ENCODE measurements at places on chromosomes 12 and 14. TPM values are rescaled to one million over a fixed set of nuclear protein-coding genes. Genes with fewer than 3 reads are reported as not detected.

DNA sequence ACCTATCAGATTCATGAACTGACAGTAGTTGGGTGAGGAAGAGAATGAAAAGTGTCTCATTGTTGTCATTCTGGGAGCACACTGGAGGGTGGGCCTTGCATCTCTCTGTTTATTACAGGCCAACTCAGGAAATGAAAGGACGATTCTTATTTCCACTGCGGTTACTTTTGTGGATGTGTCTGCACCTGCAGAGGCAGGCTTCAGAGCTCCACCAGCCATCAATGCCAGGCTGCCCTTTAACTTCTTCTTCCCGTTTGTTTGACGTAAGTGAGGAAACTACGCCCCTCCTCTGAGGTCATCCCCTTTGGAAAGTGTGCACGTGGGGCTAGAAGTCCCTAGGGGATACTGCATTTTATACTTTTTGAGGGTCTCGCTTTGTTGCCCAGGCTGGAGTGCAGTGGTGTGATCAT lies 33.7 kb downstream of the TCTN1 start:
- no peaks in the 10 kb centered on the region for H3K27me3 ChIP-seq
- H3K4me3 ChIP-seq = no peak overlapping the region
- DNase-seq = no peak
- H3K36me3 ChIP-seq = no peaks in the 10 kb centered on the region
- no peaks in the 10 kb centered on the region for H3K4me1 ChIP-seq

GRCh38 chr12:42677461-42677860 lies 87.9 kb upstream of the PRICKLE1 start:
- no peaks in the 10 kb centered on the region for H3K27me3 ChIP-seq
- DNase-seq = no peak
- no peaks in the 10 kb centered on the region for H3K4me1 ChIP-seq

- no peak overlapping the region for H3K27ac ChIP-seq
- no peak for DNase-seq
- no peak overlapping the region for H3K4me3 ChIP-seq
- no peaks in the 10 kb centered on the region for H3K27me3 ChIP-seq
- H3K36me3 ChIP-seq = no peaks in the 10 kb centered on the region
Measured at GRCh38 chr12:110180591-110181005, 56.4 kb downstream of the IFT81 start.

GRCh38 chr12:9992296-9992695 lies 6.6 kb downstream of the CLEC1B start:
- no peaks in the 10 kb centered on the region for H3K27me3 ChIP-seq
- H3K27ac ChIP-seq = no peak overlapping the region
- no peak for DNase-seq
- H3K36me3 ChIP-seq = no peaks in the 10 kb centered on the region

DNA sequence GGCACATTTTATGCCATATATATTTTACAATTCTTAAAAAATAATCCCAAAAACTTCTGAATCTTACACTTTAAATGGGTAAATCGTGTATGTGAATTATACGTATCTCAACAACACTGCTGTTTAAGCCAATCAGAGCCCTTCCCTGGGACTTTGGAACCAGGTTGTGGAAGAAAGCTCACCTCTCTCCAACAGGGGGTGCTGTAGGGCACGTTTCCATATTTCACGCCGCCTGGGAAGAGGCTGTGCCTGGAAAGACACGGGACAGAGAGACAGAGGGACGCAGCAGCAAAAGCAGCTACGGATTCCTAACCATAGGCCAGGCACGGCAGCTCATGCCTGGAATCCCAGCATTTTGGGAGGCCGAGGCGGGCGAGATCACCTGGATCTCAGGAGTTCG lies 29.4 kb upstream of the FBRSL1 start:
- H3K27me3 ChIP-seq = no peaks in the 10 kb centered on the region
- H3K4me3 ChIP-seq = no peak overlapping the region
- no peak for DNase-seq
- no peaks in the 10 kb centered on the region for H3K36me3 ChIP-seq

- DNase-seq = no peak
- H3K36me3 ChIP-seq = peaks cover 13% of the 10 kb centered on the region
- no peak overlapping the region for H3K27ac ChIP-seq
- H3K4me3 ChIP-seq = no peak overlapping the region
- no peaks in the 10 kb centered on the region for H3K27me3 ChIP-seq
- H3K4me1 ChIP-seq = peaks cover 2% of the 10 kb centered on the region
Measured at GRCh38 chr12:15893260-15893659, 11.1 kb downstream of the STRAP start.

DNA sequence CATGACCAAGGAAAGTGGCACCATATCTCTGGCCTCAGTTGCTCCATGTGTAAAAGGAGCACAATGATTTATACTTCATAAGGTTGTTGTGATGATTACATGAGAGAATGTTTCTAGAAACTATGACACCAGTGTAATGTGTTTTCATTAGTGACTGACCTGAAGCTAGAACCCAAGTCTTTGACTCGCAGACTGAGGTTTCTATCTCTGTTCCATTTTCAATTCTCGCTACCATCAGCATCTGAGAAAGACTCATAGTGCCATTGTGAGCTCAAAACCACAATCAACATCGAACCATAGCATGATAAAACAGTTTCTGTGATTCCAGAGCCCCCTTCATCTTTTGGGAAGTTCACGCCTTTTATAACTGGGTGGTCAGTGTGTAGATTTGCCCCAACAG lies 53.8 kb downstream of the STAB2 start:
- no peak overlapping the region for H3K4me3 ChIP-seq
- no peaks in the 10 kb centered on the region for H3K4me1 ChIP-seq
- H3K27ac ChIP-seq = no peak overlapping the region

DNA sequence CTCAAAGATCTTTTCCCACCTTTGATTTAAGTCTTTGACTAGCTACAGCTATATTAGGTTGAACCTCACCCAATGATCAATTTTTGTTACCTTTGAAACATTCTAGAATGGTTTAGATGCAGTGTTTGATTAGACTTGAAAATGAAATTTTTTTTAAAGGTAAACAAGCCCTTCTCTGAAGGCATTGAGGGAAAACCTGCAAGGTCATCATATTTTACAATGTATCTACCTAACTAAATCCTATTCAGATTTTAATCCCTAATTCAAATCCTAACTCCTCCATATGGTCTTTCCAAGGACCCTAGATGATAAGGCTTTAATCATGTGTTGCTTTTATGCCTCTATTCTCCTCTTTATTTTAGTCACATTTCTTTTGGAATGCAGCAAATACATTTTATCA lies 95.4 kb downstream of the ALG10B start:
- H3K27ac ChIP-seq = no peak overlapping the region
- DNase-seq = no peak
- H3K4me1 ChIP-seq = no peaks in the 10 kb centered on the region
- H3K36me3 ChIP-seq = no peaks in the 10 kb centered on the region

The VRTN gene
- not detected for total RNA-seq

Data from body of pancreas (tissue), 4 donors.